GM04504 (cell line): ENCODE measurements at places on chromosomes 2 and 18.

GRCh38 chr2:188940171-188940570 lies 34.0 kb upstream of the COL3A1 start:
- no peak for DNase-seq

GRCh38 chr2:70984576-70985282 lies 6.3 kb downstream of the ANKRD53 start:
- DNase-seq: no peak

DNA sequence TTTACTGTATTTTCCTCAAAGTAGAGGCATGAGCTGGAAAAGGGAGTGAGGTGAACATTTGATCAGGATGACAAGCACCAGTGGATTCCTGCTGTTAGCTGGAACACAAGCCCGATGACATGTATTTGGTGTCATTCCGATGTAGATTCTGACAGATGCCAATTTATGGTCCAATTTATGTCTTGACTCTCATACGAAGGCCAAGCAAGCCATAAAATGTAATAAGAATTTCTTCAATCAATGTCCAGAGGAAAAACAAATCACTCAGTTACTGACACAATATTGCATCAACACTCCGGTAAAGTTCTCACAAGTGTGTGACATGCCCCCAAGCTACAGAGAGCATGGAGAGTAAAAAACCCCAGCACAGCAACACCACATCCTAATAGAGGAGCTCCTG lies 138.3 kb upstream of the ZNF521 start:
- DNase-seq: no peak

DNA sequence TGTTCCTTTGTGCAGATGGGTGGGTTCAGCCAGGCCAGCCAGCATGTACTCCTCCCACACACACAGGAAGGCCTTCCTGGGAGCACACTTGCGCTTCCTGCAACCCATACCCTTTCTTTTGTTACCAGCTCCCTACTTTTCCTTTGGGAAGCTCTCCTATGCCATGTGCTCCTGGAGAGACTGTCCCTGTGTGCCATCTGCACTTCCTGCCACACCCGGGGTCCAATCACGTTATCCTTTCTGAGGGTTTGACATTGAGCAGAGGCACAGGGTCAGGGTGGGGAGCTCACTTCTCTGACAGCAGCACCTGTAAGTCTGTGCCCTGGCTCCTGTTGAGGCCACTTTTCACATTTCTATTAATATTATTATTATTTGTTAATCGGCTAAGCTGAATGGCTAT lies 62.9 kb downstream of the COPS8 start:
- DNase-seq: no peak

- no peak for DNase-seq
Measured at GRCh38 chr2:208013285-208014178, 11.8 kb downstream of the PLEKHM3 start.

- no peak for DNase-seq
Measured at GRCh38 chr2:108128249-108128648, 111.5 kb upstream of the SULT1C3 start.

DNA sequence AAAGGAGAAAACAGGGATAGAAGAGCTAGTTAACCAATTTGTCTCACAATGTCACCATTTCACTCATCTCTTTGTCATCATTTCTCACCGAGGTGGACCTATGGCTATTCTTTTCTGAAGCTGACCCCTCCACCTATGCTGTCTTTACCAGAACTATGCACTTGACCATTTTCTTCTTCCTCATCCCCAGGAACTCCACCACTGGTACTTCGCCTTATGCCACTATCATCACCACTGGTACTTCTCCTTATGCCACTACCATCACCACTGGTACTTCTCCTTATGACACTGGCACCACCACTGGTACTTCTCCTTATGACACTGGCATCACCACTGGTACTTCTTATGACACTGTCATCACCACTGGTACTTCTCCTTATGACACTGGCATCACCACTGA lies 745.8 kb upstream of the CHAC2 start:
- no peak for DNase-seq

- no peak for DNase-seq
Measured at GRCh38 chr2:88838165-88838635, 146.7 kb downstream of the RPIA start.

DNA sequence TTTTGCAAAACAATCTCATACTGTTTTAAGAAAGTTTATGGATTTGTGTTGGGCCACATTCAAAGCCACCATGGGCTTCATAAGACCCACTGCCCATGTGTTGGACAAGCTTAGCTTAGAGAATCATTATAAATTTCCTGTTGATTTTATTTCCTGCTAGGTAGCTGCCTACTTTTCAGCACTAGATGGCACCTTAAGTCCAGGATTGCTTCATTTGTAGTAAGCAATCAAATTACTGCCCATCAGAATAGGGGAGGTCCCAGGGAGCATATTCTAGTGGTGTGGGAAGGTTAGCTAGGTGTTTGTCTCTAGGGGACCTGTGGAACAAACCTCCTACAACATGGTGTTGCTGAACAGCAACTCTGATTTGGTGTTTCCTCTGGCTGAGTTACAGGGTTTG lies 11.0 kb upstream of the DCDC2C start:
- no peak for DNase-seq

DNA sequence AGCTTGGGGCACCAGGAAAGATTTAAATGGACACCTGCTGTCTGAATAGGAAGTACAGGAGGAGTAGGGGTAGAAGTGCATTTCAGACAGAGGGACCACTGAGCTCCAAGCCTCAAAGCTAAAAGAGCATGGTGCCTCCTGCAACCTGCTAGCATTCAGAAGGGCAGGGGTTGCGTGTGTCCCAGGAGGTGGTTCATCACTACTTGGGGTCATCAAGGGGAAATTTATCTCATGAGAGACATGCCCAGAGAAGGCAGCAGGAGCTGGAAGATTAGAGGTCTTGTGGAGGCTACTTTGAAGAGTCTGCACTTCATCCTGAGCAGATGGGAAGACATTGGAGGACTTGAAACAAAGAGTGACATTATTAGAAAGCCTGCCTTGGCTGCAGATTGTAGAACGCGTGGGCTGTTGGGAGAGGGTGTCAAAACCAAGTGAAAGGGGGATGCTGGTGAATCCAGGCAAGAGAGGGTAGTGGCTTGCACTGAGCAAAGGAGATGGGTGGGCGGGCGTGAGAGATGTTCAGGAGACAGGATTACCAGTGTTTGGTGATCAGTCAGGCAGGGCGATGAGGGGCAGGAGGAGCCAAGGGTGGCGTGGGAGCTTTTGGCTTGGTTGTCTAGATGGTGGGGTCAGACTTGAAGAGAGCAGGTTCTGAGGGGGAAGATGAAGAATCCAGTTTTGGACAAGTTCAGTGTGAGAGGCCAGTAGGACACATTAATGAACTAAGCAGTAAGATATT lies 154.0 kb downstream of the DYSF start:
- DNase-seq: no peak

- peak; percentile 2 for DNase-seq
Measured at GRCh38 chr2:48205137-48205798, 299.0 kb upstream of the FBXO11 start.

DNA sequence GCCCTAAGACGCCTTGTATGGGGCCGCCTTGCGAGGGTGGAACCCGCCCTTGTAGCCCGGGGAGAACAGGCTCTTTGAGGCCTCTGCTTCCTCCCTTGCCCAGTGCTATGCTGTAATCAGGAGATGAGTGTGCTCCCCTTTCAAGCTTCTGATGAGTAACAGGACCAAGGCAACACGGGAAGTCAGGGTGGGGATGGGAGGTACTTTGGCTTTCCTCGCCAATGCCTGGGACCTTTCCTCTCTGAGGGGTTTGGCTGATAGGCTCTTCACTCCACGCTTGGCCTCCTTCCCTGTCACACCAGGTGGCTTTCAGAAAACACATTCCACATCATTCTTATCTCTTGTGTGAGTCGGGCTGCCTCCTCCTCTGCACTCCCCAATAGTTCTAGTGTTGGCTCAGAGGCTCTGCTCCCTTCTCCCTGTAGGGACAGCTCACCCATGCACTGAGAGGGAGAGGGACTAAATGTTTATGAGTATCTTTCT lies 223.7 kb upstream of the TRIB2 start:
- DNase-seq: no peak

DNA sequence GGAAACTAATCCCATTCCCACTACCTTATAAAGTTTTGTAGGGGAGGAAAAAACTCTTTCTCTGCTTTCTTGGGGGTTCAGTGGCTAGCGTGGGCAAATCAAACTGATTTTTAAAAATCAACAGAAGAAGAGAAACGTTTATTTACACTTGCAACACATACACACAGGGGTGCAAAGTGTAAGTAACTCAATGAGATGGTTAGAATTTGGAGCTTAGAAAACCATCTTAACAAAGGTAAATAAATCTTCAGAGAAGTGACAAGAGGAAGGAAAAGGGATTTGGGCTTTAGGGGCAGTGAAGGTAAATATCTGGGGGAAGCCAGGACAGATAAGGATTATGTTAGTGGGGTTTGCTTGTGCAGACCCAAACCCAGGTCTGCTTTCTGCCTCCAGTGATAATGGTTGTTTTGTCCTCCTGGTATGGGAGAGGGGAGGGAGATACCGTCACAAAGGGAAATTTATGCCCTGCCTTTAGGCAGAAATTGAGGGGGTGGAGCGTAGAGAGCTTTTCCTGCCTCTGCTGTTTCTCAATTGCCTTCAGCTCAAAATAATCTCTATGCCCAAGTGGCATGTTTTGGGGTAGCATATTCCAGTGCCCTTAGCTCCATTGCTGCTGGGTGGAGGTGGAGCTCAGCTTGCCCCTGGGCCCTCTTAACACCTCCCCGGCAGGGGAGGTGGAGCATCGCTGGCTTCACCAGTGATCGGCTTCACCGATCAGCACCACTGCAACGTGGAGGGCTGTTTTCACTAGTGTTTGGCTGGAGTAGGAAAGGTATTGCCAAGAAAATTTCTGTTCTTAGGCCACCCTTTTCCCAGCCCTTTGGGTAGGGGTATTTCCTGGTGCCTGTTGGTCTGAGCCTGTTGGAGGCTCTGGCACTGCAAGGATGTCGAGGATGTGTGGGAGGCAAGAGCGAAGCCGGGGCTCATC lies 92.2 kb downstream of the TEX51 start:
- DNase-seq: no peak

GRCh38 chr18:61553045-61553659 lies 219.9 kb downstream of the CDH20 start:
- DNase-seq: no peak

GRCh38 chr2:217331523-217332416 lies 471.9 kb upstream of the TNP1 start:
- no peak for DNase-seq

GRCh38 chr18:23237524-23238151 lies 102.4 kb downstream of the CABLES1 start:
- peak; percentile 39 for DNase-seq

- DNase-seq: no peak
Measured at GRCh38 chr2:88624477-88624876, 2.8 kb downstream of the EIF2AK3 start.

DNA sequence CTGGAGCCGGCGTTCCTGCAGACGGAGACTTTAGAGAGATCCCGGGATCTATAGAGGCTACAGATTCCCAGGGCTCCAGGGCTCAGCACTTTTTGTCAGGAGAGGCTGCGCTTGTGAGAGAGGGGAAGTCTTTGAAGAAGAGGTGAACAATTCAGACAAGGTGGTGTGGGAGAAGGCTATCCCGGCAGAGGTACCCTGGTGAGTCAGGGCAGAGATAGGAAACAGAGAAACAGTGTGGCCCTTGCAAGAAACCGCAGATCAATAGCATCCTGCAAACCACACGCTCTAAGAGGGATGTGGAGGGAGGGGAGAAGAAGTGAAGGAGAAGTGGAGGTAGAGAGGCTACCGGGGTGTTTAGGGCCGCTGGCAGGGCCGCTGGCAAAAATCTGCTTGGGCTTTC lies 160.5 kb upstream of the APCDD1 start:
- DNase-seq: no peak

- no peak for DNase-seq
Measured at GRCh38 chr2:30394096-30394495, 53.0 kb upstream of the LCLAT1 start.

DNA sequence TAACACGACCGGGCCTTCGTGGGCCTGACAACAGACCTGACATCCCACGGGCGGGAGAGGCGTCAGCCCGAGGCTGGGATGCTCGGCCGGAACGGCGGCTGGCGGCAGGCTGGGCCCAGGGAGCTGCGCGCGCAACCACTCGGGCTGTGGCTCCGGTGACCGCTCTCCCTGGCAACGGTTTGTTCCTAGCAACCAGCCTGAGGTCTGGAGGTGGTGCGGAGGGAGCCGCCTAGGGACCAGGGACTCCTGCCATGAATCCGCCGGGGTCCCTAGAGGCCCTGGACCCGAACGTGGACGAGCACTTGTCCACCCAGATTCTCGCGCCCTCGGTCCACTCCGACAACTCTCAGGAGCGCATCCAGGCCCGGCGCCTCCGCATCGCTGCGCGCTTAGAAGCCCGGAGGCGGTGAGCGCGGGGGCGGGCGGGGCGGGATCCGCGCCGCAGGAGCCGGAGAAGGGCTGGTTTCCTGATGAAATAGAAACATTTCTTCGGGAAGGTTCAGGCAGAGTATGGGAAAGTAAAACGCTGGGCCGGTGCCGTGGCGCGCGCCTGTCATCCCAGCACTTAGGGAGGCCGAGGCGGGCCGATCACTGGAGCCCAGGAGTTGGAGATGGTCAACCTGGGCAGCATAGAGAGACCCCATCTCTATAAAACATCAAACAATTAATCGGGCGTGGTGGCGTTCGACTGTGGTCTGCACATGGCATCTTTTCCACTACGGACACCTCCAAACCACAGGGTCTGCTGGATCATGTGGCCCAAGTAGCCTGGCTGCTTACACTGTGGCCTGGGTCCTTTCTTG lies at the start of gene DRC1:
TSS of gene DRC1 (plus strand) at position 182 of the 803 bp plus-strand sequence. CDS start at position 252, 70 bp downstream.
- peak; percentile 56 for DNase-seq

GRCh38 chr18:22286585-22286984 lies 117.2 kb downstream of the GATA6 start:
- no peak for DNase-seq

- no peak for DNase-seq
Measured at GRCh38 chr18:13522861-13523660, 203.3 kb downstream of the FAM210A start.

GRCh38 chr2:96225016-96225533 lies 16.4 kb upstream of the STARD7 start:
- DNase-seq: no peak

DNA sequence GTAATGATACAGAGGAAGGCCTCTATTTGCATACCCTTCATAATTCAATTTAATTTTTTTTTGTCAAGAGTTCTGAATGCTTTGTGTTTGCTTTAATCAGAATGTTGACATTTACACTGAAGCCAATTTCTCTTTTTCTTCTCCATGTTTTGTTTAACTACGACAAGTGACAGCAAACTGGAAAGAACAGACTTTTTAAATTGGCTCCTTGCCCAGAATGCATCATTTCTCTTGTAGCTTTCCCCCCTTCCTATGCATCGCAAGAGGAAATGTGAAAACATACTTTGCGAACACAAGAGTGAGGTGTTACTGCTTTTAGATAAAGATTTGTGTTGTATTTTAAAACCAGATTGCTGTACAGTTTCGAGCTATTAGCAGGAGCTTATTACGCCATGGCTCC lies 955.2 kb upstream of the CELF4 start:
- DNase-seq: no peak

DNA sequence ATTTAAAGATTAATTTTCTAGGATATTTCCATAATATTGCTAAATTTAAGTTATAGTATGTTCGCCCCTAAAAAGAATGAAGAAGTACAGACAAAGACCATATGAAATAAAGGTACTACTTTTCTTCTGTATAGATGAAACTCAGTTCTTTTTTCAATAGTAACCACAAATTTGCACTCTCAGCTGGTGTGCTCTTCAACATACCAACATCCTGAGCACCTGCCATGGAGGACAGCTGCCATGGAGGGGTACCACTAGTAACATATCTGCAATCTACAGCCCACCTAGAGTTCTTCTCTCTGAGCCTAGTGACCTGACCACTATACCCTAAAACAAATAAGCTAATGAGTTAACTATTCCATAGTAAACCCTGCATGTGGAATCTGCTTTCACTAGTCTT lies 36.8 kb upstream of the ERCC3 start:
- no peak for DNase-seq

- DNase-seq: no peak
Measured at GRCh38 chr2:196168181-196168580, 3.2 kb downstream of the STK17B start.
